ENCODE measurements at places on chromosomes 16 and 17.

DNA sequence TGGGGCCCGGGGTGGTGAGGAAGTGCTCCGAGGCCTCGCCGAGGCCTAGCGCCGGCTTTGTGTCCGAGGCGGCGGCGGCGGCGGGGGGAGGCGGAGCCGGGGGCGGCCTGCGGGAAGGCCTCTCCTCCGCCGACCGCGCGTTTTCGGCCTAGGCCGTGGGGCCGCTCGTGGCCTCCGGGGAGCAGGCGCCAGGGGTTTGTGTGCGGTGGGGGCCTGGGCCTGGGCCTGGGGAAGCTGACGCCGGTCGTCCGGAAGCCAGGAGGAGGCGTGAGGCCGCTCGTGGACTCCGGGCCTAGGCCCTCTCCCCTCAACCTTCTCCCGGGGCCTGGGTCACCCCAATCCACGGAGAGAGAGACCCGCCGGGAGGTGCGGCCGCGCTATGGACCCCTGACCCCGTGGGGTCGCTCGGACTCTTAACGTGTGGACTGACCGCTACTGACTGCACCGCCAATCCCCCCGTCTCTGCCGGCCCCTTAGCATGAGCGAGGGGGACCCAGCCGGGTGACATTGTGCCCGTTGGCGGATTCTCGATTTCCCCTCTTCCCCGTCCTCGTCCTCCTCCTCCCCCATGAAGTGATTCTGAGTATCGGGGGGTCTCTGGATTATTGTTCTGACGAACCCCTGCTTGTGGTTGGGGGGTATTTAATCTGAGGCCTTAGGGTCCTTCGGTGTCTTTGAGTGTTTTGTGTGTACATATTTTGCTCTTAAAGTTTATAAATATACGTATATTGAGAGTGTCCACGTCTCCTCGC, 660 bp downstream of the RBBP6 start:
- peak; percentile 58 for DNase-seq

GRCh38 chr17:54544249-54544648, 356.4 kb upstream of the TOM1L1 start:
- peak; percentile 47 for DNase-seq

- no peak for DNase-seq
These were observed 135.0 kb downstream of the BRIP1 start for GRCh38 chr17:61728297-61728836.

- DNase-seq = no peak
These were observed 21.3 kb upstream of the CPD start for GRCh38 chr17:30357476-30357875.

DNA sequence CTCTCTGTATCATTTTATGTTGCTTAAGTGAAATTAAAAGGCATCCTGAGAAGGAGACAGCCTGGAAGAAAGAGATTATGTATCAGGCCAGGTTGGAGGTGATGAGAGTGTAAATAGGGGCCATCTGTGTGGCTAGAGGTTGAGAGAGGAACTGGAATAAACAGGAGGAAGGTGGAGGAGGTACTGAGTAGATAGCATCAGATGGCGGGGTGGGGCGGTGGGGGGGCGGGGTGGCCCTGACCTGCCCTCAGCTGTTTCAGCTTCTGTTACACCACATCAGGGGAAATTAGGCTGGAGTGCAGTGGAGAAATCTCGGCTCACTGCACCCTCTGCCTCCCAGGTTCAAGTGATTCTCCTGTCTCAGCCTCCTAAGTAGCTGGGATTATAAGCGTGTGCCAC, 6.9 kb upstream of the KCNG4 start:
- peak; percentile 70 for DNase-seq

DNA sequence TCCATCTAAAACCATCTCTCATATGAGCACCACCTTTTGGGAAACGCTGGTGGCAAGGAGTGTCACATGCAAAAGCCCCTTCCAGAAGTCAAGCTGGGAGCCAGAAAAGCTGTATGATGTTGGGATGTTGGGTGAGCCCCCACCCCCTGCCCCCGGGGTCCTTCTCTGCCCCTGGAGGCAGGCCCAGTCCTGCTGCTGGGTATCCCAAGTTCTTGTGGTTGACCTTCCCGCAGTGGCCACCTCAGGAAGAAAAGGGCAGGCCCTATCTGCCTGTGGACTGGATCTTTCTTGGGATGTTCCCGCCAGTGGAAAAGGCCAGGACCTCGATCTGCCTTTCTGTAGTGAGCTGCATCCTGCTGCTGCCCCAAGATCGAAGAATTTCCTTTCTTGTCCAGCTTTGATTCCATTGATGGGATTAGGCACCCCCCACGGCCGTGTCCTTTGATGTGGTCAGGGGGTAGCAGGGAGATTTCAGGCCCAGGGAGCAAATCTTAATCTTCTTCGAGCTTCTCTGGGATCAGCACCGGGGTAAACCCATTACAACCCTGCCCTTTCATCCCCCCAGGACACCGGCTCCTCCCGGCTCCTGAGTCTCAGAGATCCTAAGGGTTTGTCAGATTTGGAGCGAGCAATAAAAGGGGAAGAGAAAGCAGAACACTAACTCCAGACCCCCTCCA, 165.6 kb downstream of the RAB11FIP4 start:
- DNase-seq = no peak

- no peak for DNase-seq
These were observed 3.1 kb downstream of the SPSB3 start for GRCh38 chr16:1779234-1779701.

- no peak for DNase-seq
These were observed 81.2 kb downstream of the GNAO1 start for GRCh38 chr16:56272583-56272894.

GRCh38 chr17:42111871-42112551, 503 bp downstream of the DHX58 start:
- DNase-seq = no peak

DNA sequence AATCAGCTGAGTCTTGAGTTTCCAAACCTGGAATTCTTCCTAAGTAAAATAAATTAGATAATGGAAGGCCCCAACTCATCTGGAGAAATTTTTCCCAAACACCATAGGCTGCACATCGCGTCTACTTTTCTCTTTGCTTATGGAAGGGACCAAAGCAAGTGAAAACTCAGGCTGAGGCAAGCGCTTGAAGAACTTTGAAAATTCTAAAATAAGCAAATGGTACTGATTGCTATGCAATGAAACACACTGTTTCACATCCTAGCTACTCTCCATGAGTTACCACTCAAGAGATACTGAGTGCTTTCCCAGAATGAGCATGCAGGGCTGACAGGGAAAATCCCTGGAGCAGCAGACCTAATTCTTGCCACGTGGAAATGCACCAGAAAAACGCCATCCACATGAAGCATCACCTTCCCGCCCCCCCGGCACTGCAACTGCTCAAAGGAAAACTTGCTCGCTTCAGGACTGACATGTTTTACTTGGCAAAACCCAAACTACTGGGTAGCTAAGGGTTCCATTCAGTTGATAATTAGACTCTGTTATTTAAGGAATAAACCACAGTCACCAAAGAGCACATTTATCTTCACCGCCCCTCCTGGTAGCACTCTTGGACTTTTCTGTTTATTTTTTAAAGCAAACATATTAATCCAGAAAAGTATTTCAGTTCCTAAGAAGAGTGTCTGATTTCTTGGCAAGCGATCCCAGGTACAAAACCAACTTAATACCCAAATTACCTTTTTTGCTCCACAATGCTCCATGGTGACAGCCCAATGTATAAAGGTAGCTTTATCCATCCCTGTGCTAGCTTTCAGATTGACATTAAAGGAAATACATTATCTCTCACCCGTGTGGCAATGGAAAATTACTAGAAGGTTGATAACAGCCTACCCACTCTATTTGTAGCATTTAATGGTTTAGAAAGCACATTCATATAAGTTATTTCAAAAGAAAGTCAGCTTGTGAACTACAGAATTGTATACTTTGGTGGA, 62.5 kb downstream of the WDR59 start:
- no peak for DNase-seq

GRCh38 chr16:14458576-14458975, 171.5 kb downstream of the PARN start:
- DNase-seq = no peak

GRCh38 chr16:89981414-89981813, 32.9 kb downstream of the DEF8 start:
- DNase-seq = no peak

GRCh38 chr17:55704401-55704800, 18.3 kb downstream of the TMEM100 start:
- DNase-seq = no peak

GRCh38 chr17:28554565-28554964, 2.1 kb upstream of the UNC119 start:
- DNase-seq = no peak

DNA sequence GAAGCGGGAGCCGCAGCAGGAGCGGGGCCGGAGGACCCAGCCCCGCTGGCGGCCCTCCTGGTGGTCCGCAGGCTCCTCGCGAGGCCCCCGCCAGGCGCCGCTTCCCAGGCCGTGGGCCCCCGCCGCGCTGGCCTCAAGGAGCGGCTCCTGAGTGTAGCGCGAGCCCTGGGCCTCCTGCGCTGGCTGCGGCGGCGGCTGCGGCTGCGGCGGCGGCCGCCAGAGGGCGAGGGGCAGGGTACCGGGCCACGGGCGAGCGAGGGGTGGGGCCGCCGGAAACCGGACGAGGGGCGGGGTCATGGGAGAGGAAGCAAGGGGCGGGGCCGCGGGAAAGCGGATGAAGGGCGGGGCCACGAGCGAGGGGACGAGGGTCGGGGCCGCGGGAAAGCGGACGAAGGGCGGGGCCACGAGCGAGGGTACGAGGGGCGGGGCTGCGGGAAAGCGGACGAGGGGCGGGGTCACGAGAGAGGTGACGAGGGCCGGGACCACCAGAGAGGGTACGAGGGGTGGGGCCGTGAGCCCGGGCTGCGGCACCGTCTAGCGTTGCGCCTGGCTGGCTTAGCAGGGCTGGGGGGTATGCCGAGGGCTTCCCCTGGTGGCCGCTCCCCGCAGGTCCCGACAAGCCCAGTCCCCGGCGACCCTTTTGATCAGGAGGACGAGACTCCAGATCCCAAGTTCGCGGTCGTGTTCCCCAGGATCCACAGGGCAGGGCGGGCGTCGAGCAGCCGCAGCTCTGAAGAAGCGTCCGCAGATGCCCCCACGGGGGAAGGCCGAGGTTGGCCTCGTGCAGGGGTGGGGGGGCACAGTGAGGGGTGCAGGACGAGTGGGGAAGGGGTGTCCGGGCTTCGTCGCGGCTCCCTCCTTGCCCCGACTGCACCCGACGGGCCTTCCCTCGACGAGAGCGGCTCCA, 1.7 kb downstream of the MYO15B start:
- peak; percentile 100 for DNase-seq

DNA sequence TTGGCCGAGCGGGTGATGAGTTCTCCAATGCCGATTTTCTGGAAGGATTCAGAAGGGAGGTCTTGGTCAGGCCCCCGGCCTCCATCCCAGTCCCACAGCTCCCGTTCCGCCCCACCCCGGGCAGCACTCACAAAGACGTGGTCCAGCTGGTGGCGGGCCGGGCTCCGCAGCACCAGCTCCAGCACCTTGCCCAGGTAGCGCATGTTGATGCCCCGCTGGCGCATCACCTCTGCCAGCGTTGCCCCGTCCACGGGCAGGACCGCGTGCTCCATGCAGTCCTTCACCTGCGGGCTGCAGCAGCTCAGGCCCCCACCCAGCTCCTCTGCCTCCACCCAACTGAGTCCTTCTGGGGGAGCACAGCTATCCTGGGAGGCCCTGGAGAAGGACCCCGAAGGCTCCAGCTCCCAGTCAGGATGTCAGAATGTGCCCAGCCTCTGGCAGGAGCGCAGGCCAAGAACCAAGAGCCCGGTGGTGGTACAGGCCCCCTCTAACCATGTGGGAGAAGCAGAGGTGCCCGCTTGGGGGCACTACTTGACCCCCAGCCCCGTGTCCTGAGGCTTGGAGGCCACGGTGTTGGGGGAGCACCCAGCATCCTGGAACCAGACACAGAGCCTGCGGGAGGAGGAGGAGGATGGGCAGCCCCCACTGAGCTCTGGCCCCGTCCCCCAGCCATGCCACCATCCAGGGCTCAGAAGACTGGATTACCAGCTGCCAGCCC, 16.2 kb downstream of the CLUH start:
- DNase-seq = peak; percentile 15

DNA sequence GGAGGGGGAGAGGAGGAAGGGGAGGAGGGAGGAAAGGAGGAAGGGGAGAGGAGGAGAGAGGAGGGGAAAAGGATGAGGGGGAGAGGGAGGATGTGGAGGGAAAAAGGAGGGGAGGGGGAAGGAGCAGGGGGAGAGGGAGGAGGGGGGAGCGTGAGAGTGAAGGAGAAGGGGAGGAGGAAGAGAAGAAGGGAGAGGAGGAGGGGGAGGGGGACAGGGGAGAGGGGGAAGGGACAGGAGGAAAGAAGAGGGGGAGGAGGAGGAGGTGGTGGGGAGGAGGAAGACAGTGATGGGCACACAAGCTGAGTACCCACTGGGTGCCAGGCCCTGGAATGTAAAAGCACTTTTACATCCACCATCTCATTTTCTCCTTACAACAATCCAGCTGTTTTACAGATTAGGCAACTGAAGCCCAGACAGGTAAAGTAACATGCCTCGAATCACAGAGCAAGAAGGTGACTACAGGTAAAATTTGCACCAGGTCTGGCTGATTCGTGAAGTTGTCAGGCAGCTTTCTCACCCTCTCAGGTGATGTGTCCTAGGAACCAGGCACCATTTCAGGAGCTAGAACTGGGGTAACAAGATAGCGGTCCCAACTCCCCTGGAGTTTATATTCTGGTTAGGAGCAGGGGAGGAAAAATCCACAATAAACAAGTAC, 10.0 kb upstream of the LITAF start:
- DNase-seq = no peak

DNA sequence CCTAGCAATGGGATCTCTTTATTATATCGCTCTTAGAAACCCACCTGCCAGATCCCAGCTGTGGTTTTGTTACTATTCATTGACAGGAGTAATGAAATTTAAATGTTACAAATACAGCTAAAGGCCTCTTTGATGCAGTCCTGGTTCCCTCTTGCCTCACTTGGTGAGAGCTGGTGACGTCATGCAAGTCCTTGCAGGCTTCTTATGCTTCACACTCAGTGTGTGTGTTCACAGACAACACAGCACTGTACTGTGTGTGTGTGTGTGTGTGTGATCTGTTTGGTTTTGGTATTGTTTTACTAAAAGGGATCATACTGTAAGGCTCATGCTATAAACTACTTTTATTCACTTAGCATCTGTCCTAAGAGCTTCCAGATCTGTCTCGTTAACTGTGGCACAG, 75.0 kb downstream of the USP22 start:
- DNase-seq = no peak

DNA sequence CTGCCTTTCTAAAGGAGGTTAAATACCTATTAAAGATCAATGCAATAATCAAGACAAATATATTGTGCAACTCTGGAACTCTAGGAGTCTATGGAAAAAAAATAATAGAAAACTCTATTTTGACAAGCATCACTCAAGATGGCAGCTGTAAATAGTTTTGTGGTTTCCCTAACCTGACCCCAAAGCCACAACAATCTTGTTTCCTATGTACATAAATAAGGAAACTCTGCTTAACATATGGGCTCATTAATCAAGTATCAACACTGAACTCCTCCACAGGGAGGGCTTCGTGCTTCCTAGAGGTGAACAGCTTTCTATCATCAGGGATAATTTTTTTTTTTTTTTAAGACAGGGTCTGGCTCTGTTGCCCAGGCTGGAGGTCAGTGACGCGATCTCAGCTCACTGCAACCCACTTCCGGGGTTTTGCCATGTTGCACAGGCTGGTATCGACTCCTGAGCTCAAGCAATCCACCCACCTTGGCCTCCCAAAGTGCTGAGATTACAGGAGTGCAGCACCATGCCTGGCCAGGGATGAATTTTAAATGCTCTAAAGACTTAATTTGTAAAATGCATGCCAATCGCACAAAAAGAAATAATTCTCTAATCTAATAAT, 42.5 kb downstream of the ARHGAP17 start:
- no peak for DNase-seq

- no peak for DNase-seq
These were observed 118.5 kb upstream of the ZFHX3 start for GRCh38 chr16:73166441-73166851.
